ENCODE measurements at places on chromosomes 2 and 18. TPM values are rescaled to one million over a fixed set of nuclear protein-coding genes. Genes with fewer than 3 reads are reported as not detected.

DNA sequence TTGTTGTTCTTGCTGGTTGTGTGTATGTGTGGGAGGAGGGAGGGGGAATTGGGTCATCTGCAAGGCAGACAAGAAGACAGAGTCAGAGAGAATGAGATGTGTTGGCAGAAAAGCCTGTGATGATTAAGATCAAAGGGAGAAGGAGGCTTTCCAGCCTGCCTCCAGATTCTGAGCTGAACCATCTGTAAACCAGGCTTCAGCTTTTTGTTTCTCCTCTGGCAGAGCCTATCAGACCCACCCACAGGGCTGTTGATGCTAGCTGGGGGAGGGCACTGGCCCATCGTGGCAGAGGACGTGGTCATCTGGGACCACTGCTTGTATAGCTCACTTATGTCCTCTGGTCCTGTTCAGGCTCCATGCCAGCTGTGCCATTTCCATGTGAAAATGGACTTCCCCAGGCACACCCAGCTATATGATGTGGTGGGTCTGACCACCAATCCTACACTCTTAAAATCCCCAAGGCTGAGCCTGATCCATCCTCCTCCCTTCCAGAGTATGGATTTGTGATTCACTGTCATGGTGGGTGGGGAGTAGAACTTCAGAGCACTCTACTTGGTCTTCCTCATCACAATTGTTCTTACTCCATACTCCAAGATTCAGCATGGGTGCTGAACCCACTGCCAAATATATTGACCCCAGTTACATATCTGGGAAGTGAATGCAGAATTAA lies 27.8 kb upstream of the COL6A3 start:
- no peak for DNase-seq

DNA sequence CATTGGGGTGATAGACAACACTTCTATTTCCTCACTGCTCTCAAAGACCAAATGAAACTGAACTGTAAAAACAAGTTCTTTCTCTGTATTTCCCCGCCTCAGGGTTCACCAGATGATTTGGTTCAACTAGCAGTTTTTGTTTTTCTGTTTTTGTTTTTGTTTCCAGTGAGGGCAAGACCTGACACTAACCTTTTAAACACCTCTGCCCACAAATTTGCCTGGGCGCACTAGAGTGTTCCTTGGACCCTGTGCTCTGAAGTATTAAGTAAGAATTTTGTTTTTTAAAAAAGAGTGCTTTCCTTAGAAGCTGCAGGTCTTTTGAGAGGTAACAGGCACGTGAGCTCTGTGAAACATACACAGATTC lies 92.9 kb downstream of the DYSF start:
- no peak for DNase-seq

GRCh38 chr2:71559080-71559827 lies 105.9 kb downstream of the DYSF start:
- DNase-seq = no peak

- DNase-seq = no peak
Measured at GRCh38 chr2:118279005-118279404, 190.7 kb downstream of the INSIG2 start.

- no peak for DNase-seq
Measured at GRCh38 chr2:96730212-96730611, 9.7 kb downstream of the LMAN2L start.

DNA sequence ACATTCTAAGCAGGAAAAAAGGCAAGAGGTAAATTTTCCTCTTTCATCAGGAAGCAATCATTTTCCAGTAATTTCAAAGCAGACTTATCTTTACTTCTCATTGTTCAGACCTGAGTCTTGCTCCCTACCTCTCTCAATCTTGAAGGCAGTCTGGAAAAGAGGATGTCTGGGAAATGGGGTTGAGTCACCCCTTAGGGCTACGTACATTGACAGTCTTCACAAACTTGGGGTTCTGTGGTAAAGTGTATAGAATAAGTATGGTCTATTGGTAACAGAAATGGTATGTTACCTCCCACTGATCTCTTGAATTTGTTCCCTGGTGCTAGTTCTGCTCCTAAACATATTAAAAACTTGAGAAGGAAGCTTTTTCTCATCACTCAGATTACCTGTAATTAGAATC lies 361.3 kb downstream of the SS18 start:
- no peak for DNase-seq

DNA sequence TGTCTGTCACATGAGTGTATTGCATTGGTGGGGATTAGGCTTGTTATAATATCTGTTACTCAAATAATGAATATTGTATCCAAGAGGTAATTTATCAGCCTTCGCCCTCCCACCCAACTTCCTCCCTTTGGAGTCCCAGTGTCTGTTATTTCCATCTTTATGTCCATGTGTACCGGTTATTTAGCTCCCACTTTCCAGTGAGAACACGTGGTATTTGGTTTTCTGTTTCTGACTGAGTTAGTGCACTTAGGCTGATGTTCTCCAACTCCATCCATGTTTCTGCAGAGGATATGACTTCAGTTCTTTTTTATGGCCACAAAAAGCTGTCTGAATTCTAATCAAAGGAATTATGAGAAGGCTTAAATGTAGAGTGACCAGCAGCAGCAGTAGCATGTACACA lies 104.0 kb upstream of the ARHGAP28 start:
- DNase-seq = no peak

GRCh38 chr2:24262421-24262970 lies 87.6 kb downstream of the FAM228A start:
- DNase-seq = no peak

- no peak for DNase-seq
Measured at GRCh38 chr2:150426724-150427123, 60.7 kb downstream of the RND3 start.

DNA sequence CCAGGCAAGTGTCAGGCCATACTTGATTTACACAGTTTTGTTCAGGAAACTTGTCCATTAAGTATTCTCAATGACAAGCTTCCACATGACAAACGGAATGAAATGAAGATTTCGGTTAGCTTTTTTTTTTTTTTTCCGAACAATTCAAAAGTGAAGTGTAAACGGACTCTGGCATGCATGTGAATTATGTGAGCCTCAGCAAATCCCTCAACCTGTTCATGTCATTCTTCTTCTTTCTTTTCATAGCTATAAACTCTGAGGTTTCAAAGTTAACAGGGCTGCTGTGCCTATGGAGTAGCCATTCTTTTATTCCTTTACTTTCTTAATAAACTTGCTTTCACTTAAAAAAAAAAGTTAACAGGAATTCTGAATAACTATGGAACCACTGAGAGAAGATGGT lies 110.3 kb downstream of the NOL10 start:
- no peak for DNase-seq

- no peak for DNase-seq
Measured at GRCh38 chr2:118970396-118971135, 28.6 kb downstream of the MARCO start.

DNA sequence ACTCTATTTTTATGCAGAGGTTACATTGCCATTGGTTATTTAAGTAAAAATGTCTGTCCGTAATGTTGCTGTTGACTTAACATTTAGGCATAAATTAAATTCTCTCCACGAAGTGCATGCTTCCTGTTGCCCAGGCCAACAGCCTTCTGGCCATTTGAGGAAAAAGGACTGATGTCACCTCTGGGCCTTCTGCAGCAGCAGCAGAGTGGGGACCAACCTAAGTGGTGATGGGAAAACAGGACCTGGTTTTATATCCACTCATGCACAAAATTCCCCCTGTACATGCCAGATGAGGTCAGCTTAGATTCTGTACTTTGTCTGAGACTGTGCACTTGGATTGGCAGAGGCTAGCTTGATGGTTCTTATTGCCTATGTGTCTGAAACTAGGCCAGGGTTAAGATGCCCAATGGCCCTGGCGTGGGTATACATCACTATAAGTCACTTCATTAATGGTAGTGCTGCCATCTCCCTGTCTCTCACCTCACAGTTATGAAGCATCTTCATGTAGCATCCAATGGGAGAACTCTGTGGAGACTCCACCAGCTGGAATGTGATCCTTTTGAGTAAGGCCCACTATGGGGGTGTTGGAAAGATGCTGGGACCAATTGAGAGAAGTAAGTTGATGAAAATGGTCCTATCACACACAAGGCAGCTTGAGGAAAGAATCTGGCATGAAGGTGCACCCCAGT lies 4.4 kb downstream of the ARHGAP25 start:
- no peak for DNase-seq

DNA sequence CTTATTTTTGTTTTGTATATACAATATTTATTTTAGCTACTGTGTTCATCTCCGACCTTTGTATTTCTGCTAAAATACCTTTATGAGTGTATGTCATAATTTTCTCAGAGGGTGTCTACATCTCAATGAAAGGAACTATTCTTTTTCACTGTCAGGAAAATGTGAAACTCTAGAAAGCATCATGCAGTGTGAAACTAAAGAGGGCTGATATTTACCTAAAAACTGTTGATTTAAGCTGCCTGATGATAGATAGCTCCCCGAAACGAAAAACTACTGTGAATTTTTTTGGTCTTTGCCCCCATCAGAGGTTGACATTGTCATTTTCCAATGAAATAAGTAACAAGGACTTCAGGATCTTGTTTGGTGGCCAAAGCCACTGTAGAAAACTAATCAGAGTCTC lies 38.8 kb downstream of the TMEM178A start:
- DNase-seq = no peak

DNA sequence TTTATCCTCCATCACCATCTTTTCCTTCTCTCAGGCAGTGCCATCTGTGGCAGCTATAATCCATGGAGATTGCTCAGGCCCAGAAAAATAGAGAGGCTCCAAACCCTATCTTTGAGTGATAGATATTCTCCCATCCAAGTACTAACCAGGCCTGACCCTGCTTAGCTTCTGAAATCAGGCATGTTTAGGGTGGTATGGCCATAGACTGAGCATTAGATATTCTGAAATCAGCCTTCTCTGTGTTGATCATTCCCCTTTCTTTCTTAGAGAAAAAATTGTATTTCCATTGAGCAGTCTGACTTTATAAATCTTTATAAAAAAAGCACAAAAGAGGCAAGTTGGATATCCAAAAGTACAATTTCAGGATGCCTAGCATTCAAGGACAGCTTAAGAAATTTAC lies 131.5 kb upstream of the ACVR2A start:
- DNase-seq = no peak

- no peak for DNase-seq
Measured at GRCh38 chr2:212536817-212537725, 1.5 kb downstream of the ERBB4 start.

DNA sequence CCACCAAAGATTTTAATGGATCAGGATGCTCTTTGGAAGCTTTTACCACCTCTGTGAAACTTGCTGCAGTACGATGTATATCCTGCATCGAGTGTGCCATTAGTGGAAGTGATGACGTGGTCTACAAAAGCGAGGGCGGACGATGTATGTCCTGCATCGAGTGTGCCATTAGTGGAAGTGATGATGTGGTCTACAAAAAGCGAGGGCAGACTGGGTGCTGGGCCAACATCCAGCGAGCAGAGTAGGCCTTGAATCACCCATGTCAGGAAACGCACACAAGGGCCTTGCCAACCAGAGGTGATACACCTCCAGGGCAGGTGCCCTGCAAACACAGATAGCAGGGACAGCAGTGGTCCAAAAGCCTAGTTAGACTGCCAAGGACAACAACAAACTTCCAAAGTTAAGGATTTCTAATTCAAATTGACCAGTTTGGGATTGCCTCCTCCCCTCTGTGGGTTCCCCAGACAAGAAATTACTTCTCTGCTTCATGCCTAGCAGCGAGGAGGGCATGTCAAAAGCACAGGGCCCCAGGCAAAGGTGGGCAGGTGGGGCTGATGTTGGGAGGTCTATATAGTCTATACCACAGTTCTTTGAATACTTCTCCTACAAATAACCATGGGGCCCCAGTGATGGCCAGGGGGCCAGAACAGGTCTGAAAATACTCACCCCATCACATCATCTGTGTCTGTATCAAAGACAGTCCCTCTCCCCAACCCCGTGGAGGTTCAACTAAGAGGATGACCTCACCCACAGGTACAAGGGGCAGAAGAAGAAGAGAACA lies 70.2 kb downstream of the ADD2 start:
- DNase-seq = no peak

- no peak for DNase-seq
Measured at GRCh38 chr2:149400997-149401396, 70.6 kb downstream of the LYPD6 start.

- DNase-seq = no peak
Measured at GRCh38 chr2:227453810-227454209, 18.1 kb upstream of the AGFG1 start.

DNA sequence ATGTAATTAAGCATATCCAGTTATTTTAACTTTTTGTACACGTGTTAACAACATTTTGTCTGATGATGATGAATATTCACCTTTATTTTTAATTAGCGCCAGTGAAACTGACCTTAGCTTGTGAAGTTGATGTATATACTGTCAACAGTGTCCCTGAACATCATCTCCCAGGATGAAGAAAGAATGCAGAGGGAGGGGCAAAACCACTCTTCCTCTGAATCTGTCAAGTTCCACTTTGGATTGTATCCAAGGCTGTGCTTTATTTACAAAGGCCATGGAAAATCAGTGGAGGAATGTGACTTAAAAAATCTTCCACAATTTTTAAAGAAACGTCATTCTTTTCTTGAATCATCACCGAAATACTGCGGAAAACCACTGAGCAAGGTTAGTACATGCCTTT lies 4.5 kb upstream of the RMDN2 start:
- DNase-seq = no peak

- no peak for DNase-seq
Measured at GRCh38 chr2:179332903-179333302, 68.3 kb upstream of the SESTD1 start.

GRCh38 chr2:126862730-126863129 lies 36.0 kb upstream of the TEX51 start:
- DNase-seq = peak; percentile 7

DNA sequence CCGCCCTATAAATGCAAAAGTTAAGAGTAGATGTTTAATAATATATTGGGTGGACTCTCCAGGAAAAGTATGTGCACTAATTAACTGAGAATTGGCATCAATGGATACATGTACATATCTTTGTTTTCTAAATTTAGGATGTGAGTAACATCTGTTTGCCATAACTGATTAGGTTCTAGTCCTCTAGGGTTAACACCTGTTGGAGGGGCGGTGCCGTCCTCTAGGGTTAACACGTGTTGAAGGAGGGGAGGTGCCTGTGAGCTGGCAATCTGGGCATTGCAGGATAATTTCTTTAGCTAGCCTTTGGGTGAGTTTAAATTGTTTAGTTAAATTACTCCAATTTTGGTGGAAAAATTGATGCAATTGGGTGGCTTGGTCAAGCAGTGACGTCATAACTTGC lies 30.9 kb downstream of the HTR2B start:
- DNase-seq = no peak

Gene IFT172
- total RNA-seq = 54.4 TPM

Gene MLPH
- 222 TPM for total RNA-seq

Gene SCYGR4
- total RNA-seq = not detected

Gene BMPR2
- 57.8 TPM for total RNA-seq

Gene ZNF892
- 7.8 TPM for total RNA-seq

Gene ACAA2
- 84.2 TPM for total RNA-seq

Measured in mucosa of gallbladder (tissue), 1 donor.